ENCODE measurements at places on chromosomes 2 and 18. TPM values are rescaled to one million over a fixed set of nuclear protein-coding genes. Genes with fewer than 3 reads are reported as not detected.

- H3K27me3 ChIP-seq: peaks cover 2% of the 10 kb centered on the region
- DNase-seq: peak; percentile 93
- peaks cover 56% of the 10 kb centered on the region for H3K4me1 ChIP-seq
- H3K36me3 ChIP-seq: no peaks in the 10 kb centered on the region
These were observed at the start of gene NEURL3 for GRCh38 chr2:96505231-96505889. Gene NEURL3, minus strand, starts transcription at chr2:96505357. Its CDS starts 71 bp downstream, at chr2:96505286.

DNA sequence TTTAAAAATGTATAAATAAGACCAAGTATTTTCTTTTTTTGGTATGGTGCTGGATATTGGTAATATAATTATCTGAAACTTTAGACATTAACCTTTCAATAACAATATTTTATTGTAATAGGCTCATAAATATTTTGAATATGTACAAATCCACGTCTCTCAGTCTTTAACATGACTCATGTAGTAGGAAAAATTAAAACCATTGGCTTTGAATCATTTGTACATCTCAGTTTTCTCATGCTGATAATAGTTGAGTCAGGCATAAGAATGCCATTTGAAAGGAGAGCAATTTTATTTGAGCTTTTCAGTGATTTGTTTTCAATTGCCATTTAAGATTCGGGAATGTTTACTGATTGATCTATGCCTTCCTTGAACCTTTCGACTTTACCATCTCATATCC is 364.8 kb downstream of the TGIF1 start:
- no peak overlapping the region for H3K27ac ChIP-seq
- no peak overlapping the region for H3K4me3 ChIP-seq
- no peak for DNase-seq
- H3K27me3 ChIP-seq: no peaks in the 10 kb centered on the region
- H3K4me1 ChIP-seq: no peaks in the 10 kb centered on the region
- no peaks in the 10 kb centered on the region for H3K36me3 ChIP-seq

DNA sequence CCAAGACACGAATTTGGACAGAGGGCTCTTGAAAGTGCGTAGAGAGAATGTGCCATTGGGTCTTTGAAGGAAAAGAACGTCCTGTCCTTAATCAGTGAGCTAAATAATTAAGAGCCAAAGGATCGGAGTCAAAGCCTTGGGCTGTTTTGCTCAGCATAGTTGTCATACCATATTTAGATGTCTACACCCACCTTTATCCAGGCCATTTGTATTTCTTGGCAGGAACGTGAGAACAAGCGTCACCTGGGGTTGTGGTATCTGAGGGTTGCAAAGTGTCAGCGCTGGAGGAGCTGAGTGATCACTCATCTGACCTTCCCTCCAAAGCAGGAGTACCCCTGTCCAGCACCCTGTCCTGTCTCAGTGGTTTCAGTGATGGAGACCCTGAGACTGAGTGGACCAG is 4.5 kb downstream of the LPIN1 start:
- H3K36me3 ChIP-seq: no peaks in the 10 kb centered on the region
- peaks cover 34% of the 10 kb centered on the region for H3K4me1 ChIP-seq
- no peaks in the 10 kb centered on the region for H3K27me3 ChIP-seq
- DNase-seq: no peak
- no peak overlapping the region for H3K4me3 ChIP-seq

DNA sequence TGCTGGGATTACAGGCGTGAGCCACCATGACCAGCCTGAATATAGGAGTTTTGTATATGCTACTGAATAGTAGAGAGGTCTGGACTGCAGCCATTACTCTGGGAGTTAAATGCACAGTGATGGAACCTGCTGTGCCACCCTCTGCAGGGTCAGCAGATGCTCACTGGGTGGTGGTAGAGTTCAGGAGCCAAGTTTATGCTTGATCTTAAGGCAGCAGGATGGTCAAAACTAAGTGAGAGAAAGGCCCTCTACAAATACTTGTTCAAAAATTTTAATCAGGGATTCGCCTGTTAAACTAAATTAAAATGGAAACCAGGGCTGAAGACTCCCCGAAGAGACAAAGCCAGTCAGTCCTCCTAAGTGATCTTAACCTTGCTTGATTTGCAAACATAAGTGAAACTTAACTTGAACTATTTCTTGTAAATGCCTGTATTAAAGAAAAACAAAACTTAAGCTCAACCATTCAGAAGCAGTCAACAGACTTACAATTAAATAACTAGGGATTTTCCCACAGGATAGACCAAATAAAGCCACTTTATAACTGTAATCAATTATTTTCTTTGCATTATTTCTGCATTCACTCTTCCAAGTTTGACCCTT is 4.2 kb upstream of the WDFY1 start:
- H3K27me3 ChIP-seq: no peaks in the 10 kb centered on the region
- no peaks in the 10 kb centered on the region for H3K4me1 ChIP-seq
- DNase-seq: no peak
- H3K27ac ChIP-seq: no peak overlapping the region
- no peak overlapping the region for H3K4me3 ChIP-seq

DNA sequence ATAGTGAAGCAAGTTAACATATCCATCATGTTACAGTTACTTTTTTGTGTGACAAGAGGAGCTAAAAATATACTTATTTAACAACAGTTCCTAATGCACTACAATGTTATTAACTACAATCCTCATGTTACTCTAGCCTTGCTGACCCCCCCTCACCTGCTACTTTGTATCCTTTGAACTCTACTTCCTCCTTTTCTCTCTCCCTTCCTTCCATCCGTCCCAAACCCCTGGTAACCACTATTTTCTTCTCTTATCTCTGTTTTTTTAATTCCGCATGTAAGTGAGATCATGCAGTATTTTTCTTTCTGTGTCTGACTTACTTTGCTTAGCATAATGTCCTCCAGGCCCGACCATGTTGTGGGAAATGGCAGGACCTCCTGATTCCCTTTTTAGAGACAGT is 59.4 kb downstream of the NPAS2 start:
- no peak for DNase-seq
- no peaks in the 10 kb centered on the region for H3K27me3 ChIP-seq
- H3K27ac ChIP-seq: no peak overlapping the region
- peaks cover 5% of the 10 kb centered on the region for H3K4me1 ChIP-seq
- H3K36me3 ChIP-seq: no peaks in the 10 kb centered on the region

- DNase-seq: no peak
- H3K4me3 ChIP-seq: no peak overlapping the region
These were observed 60.6 kb downstream of the DAW1 start for GRCh38 chr2:227932001-227932400.

GRCh38 chr18:23712445-23712844 is 23.2 kb downstream of the LAMA3 start:
- H3K4me1 ChIP-seq: no peaks in the 10 kb centered on the region
- no peak overlapping the region for H3K27ac ChIP-seq
- H3K36me3 ChIP-seq: no peaks in the 10 kb centered on the region
- H3K27me3 ChIP-seq: no peaks in the 10 kb centered on the region
- DNase-seq: no peak
- no peak overlapping the region for H3K4me3 ChIP-seq

GRCh38 chr2:26706616-26707473 is 14.3 kb downstream of the KCNK3 start:
- no peak overlapping the region for H3K4me3 ChIP-seq
- H3K4me1 ChIP-seq: peaks cover 7% of the 10 kb centered on the region
- DNase-seq: peak; percentile 91
- H3K36me3 ChIP-seq: no peaks in the 10 kb centered on the region
- H3K27me3 ChIP-seq: no peaks in the 10 kb centered on the region

Gene DQX1
- not detected for polyA plus RNA-seq

All from kidney (tissue), 22 donors.